Stimulated activated CD4-positive, alpha-beta T cell treated with anti-CD3 and anti-CD28 coated beads, Interleukin-15, amount 100 ng/mL, for 24 hours (primary cell): ENCODE measurements at places on chromosomes 5 and 9.

DNA sequence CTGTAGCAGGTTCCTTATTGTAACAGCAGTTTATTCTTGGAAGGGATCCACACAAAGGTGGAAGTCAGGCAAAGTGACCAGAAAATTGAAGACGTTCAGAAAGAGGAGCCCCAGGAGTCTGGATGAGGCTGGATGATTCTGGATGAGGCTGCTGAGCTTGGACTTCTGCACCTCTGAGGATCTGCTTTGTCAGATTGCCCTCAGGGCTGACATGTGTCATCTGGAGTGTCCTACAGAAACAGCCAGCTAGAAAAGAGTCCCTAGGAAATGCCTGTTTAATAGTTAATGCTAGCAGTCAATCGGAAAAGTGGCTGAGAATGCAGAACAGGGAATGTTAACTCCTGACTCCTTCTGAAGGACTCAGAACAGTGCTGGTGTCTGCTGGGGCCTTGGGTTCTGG, 236.4 kb downstream of the LRRC70 start:
- DNase-seq: no peak

DNA sequence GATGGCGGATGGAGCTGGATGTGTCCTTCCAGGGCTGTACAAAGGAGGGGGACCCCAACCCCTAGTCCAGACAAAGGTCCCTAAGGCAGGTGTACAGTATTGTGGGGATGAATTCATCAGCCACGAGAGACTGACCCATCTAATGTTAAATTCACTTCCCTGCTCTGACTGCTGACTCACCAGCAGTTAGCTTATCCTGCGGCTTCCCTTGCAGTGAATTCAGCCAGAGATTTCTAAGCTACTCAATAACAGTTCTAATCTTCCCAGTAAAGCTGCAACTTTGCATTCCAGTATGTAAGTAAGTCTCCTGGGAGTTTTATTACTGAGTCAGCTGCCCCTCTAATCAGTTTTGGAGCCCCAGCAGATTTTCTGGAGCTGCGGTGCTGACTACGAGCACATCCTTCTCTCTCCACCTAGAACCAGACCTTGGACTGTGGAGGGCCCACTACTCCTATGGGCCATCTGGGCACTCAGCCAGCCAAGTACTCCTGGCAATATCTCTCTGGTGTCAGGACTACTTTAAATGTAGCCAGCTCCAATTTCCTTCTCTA, 16.1 kb downstream of the B4GALT1 start:
- DNase-seq: no peak

DNA sequence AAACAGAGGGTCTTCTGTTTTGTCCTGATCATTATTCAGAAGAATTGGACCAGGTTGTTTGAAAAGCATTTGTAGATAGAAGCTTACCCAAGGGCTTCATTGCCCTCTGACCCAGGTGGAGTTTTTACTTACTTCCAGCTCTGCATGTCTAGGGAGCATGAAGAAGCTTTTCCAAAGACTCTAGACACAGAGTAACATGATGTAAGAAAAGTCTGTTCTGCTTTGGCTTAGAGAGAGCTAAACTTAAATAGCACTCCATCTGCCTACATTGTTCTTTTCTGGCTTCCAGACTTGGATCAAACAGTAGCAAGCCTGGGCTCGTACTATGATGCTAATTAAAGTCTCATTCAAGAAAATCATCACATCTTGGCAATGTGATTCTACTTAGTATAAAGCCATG, 112.1 kb downstream of the SNCAIP start:
- DNase-seq: no peak

DNA sequence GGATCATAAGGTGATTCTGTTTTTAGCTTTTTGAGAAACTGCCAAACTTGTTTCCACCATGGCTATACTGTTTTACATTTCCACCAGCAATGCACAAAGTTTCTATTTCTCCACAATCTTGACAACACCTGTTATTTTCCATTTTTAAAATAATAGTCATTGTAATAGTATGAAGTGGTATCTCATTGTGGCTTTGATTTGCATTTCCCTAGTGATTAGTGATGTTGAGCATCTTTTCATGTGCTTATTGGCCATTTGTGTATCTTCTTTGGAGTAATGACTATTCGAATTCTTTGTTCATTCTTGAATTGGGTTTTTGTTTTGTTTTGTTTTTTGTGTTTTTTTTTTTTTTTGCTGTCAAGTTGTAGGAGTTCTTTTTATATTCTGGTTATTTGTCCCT, 4.9 kb downstream of the GARNL3 start:
- DNase-seq: no peak

DNA sequence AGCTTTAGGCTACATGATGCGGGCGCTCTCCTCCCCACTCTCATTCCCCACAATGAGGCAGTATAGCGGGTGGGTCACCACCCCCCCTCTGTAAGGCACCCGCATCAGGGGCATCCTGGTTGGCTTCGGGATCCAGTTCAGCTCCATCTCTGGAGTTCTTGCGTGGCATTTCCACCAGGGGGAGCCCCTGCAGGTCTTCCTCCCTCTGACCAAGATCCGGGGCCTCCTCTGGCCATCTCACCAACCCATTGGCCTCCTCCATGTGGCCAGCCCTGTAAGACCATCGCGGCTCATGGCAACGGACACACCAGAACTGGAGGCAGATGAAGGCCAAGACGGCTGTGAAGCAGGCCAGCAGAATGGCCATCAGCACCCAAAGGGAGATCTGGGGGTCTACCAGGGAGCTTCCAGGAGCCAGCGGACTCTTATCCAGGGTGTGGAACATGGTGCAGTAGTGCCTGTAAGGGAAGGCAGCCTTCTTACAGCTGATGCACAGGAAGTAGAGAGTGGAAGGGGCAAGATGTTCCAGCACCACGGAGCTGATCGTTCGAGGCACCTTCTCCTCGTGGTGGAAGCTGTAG, 77.0 kb downstream of the CYFIP2 start:
- DNase-seq: peak; percentile 59

GRCh38 chr5:56761151-56761885, 54.0 kb upstream of the MAP3K1 start:
- DNase-seq: no peak

GRCh38 chr5:139058121-139058520, 140.0 kb downstream of the SIL1 start:
- DNase-seq: no peak

- no peak for DNase-seq
These were observed 764 bp upstream of the VDAC1 start for GRCh38 chr5:134005417-134006061.

DNA sequence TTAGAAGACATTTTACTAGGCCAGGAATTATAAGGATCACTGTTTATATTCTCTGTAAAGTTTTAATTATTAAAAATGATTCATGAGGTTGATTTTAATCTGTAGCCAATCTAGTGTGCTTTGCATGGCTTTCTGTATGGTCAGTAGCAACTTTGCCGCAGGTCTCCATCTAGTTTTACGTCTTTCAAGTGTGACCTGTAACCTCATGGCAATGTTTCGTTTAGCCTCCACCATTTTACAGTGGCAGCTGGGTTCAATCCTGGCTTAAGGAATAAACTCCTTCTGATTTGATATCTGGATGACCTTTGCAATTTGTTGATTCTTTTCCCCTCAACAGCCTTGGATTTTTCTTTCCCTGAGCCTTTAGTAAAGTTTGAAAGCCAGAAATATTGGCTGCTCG, 434.5 kb upstream of the CDH9 start:
- no peak for DNase-seq

DNA sequence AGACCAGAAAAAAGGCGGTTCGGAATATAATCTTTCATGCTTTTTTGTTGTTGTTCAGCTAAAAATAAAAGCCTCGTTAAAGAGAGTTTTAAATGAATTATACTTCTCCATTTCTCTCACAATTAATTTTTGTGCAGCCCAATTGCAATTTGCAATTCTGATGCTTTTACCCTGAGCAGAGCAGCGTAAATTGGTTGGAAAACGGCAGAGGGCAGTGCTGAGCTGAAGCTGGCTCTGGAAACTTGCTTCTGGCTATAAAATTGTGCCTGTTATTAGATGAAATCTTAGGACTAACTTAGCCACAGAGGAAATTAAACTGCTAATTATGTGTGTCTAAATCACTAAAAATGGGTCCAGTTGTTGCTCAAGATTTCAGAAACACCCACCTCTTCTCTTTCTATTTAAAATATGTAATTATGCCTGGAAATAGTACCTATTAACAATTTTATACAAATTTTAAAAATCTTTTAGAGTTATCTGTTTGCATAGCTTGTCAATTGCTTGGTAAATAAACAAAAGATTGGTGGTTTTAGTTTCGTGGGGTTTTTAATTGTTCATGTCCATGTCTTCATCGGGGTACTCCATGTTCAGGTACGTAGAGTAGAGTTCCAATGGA, 441.8 kb upstream of the TLE4 start:
- DNase-seq: peak; percentile 40

DNA sequence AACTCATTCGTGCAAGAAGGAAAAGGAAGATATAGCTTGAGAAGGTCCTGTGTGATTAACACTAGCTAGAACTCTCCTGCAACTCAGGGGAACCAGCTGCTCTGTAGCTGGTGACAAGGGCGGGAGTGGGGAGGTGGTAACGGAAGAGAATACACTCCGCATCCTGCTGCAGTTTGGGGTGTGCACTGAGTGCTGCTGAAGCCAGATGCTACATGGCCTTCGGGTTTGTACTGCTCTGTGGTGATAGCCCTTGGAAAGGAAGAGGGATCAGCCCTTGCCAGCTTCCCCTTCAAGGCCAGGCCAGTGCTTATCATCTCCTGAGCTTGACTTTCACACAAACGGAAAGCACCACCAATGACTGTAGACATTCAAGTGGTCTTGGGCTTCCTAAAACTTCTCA, 34.3 kb downstream of the FRMD3 start:
- no peak for DNase-seq

DNA sequence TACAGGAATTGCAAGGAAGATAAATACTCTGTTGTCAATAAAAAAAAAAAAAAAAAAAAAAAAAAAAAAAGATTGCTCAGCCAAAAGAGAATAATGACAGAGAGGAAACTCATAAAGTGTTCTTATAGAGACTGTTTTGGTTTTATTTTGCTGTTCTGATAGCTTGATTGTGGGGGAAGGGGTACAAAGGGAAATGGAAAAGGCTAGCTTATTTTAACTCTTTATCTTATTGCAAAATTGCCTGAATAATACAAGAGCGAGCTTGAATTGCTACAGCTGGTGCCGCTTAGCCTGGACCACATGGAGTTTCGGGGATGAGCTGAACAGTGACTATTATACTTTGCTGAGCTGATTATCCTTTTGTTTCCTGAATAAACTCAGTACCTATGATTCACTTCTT, 31.0 kb upstream of the SHISAL2B start:
- DNase-seq: no peak

GRCh38 chr5:5583832-5584231, 161.4 kb downstream of the ICE1 start:
- no peak for DNase-seq

GRCh38 chr5:83744821-83745220, 24.2 kb upstream of the HAPLN1 start:
- DNase-seq: no peak

DNA sequence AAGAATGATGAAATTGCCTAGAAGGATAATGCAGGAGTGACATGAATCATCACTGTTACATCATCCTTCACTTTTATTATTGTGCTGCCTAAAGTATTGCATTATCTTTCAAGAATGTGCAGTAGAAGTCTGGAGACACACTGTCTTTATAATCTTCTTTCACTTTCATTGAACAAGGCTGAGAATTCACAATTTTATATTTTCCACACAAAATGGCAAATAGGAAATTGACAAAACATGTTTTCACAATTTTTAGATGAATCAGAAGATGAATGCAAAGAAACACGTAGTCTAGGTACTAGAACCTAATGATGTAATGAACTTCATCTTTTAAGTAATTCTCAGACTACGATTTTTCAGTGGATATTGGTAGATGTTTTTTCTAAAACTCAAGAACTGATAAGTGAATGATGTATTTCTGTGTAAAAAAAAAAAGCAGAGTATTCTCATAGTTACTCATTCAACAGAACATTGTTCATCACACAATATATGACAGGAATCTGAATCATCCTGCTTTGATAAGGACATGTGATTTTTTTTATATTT, 131.5 kb upstream of the GRHPR start:
- DNase-seq: no peak

DNA sequence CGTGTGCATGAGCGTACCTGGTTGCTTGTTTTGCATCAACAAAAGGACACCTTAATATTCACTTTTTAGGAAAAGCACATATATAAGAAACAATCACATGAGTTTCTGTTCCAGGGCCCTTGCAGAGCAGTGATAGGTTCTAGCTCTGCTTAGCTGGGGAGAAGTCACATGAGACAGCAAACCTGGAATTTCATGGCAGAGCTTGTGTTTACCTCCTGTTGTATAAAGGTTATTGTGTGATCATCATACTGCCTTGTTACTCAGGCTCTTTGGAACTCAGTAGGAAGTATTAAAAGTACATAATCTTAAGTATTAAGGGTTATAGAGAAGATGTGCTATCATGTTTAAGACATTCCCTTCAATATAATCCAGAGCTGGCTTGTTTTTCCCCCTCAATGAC, 18.0 kb upstream of the VLDLR start:
- DNase-seq: no peak

- DNase-seq: no peak
These were observed 114.4 kb upstream of the ZNF366 start for GRCh38 chr5:72621576-72621975.

- no peak for DNase-seq
These were observed 91.3 kb upstream of the RASEF start for GRCh38 chr9:83154087-83154736.

DNA sequence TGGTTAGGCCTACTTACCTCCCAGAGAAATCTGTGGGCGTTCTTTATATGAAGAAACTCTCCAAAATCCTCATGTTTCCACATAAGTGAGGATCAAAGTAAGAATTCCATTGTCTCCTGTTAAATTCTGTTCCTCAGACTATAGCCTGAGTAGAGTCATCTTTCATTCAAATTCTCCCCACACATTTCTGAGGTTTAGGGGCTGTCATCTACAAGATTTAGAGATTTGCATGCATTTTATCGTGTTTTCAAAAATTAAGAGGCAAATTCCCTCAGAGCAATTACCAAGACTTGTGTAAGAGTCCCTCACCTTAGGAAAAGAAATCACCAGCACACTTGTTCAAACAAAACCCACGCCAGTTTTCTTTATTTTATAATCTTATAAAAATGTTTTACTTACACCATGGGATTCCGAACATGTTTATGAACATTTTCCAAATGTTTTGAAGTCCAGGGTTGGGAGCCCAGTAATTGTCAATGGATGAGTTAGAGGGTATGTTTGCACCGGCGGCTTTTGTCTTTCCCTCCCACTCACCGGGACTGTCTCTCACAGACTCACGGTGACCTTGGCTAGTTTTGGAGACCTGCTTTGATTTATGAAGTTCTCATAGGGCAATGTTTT, 367.6 kb downstream of the ENC1 start:
- DNase-seq: no peak

DNA sequence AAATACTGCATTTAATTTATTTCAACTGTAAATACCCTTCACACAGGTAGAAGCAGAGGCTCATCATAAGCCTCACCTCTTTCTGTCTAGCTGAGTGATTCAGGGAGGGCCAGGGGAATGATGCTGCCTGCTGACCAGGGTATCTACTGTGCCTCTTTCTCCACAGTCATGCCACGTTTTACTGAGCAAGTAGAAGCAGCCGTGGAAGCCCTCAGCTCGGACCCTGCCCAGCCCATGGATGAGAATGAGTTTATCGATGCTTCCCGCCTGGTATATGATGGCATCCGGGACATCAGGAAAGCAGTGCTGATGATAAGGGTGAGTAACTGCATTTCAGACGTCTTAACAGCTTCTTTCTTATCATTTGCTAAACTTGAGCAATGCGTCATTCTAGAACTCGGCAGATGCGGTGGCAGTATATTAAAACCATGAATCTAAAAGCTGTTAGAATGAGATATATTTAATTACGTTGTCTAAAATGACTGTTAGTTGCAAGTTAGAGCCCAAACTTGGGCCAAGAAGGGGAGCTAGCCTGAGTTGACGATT, 50.0 kb upstream of the LRRTM2 start:
- no peak for DNase-seq

- DNase-seq: no peak
These were observed 2.4 kb upstream of the C9orf50 start for GRCh38 chr9:129623331-129623730.
